ENCODE measurements at places on chromosomes 6 and 20. TPM values are rescaled to one million over a fixed set of nuclear protein-coding genes. Genes with fewer than 3 reads are reported as not detected.

IL17F gene
- not detected for polyA plus RNA-seq

DNA sequence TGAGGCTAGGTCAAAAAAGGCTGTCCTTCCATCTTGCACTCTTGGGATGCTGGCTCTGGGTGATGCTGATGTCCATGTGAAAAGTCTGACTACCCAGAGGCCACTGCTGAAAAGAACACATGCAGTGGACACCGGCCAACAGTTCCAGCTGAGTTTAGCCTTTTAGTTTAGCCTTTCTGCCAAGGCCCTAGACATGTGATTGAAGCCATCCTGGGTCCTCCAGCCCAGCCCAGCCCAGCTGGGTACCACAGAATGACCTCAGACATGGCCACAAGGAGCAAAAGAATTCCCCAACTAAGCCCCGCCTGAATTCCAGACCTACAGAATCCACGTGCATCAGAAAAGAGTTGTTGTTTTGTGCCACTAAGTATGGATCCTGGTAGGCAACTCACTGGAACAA, 17.4 kb downstream of the PIGT start:
- DNase-seq = no peak

GRCh38 chr6:170416959-170417606, 110.5 kb downstream of the FAM120B start:
- DNase-seq = no peak

DNA sequence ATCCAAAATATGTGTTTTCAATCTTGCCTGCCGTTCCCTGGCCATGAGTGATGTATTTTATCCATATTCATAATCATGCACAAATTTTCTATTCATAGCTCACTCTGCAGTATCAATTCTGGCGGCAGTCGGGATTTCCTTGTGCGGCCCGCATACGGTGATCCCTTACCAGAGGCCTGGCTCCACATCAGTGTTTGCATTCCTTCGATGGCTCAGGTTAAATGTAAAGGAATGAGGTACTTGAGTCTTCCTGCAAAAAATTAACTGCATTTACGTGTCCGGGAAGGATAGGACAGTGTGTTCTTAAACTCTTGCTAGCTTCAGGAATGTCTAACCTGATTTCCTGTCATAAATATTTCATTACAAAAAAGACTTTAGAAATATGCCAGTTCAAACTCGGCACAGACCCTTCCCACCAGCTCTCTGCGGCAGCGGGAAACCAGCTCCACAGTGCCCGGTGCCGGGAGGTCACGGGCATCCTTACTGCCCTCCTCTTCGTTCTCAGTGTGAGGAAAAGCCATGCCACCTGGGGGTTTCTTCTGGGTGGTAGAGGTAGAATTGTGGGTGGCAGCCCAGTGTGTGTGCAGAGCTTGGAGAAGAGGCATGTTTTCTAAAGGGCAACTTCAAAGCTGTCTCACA, 154.5 kb downstream of the MOXD1 start:
- DNase-seq = no peak

- peak; percentile 71 for DNase-seq
Observed at GRCh38 chr6:163354761-163355425, 59.6 kb upstream of the QKI start.
